ENCODE measurements at places on chromosomes 6 and 20.

GRCh38 chr6:43715056-43715788 is 27.6 kb upstream of the MRPS18A start:
- no peak for DNase-seq

DNA sequence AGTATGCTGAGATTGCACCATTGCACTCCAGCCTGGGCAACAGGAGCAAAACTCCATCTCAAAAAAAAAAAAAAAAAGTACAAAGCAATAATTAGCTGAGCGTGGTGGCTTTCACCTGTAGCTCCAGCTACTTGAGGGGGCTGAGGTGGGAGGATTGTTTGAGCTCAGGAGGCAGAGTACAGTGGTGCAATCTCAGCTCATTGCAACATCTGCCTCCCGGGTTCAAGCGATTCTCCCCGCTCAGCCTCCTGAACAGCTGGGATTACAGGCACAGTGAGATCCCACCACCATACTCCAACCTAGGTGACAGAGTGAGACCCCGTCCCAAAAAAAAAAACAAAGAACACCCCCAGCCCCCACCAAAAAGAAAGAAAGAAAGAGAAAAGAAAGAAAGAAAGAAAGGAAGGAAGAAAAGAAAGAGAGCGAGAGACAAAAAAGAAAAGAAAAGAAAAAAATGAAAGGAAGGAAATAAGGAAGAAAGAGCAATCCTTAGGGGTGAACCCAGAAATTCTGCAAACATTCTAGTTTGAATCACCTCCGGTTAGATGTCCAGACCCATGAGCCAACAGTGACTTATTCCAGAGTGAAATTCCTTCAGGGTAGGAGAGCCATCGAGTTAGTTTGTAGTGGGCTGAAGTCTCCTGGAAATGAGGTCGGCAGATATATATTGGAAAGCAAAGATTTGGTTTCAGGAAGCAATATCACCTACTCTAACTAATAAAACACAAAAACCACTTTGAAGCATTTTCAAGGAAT is 3.2 kb upstream of the RIPOR3 start:
- DNase-seq = no peak

DNA sequence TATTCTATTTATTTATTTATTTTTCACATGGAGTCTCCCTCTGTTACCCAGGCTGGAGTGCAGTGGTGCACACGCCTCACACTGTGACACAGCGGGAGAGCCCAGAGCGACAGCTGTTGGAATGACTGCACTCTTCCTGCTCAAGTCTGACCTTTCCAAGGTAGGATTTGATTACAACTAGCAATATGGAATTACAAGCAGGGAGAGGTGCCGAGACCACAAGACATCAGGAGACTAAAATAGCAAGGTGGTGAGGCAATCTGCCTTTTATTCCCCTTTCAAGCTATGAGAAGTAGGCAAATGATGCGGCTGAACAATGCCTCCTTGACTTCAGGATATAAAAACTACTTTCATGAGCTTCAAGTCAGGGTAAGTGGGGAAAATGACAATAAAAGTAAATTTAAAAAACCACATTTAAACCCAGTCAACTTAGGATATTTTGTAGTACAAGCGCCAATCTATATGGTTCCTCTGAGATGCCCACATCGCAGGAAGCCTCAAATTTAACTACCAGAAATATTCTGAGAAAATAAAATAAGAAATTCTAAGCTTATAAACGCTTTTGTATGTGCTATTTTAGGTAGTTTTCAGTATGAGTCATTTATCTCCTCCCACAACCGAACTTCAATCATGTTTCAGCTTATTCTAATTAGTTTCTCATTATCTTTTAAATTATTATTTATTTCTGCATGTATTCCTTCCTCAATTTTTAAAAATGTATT is 146.9 kb upstream of the SGK1 start:
- DNase-seq = no peak

DNA sequence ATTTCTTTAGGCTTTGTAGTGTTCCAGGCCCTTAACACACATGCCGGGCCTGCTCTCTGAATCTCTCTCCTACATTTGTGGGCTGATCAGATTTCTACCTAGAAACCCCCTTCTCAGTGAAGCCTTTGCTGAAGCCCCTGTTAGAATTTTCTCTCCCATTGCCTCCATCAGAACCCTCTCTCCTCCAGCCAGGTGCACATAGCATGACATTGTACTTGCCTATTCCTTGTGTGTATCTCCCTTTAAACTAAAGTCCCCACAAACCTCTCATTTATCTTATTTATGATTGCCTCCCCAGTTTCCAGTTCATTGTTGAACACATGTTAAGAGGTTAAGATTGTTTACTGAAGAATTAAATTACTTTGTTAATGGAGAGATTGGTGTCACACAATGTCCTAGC is 325.5 kb upstream of the CITED2 start:
- no peak for DNase-seq

- DNase-seq = no peak
Measured at GRCh38 chr6:105485456-105485855, 82.6 kb upstream of the PREP start.

DNA sequence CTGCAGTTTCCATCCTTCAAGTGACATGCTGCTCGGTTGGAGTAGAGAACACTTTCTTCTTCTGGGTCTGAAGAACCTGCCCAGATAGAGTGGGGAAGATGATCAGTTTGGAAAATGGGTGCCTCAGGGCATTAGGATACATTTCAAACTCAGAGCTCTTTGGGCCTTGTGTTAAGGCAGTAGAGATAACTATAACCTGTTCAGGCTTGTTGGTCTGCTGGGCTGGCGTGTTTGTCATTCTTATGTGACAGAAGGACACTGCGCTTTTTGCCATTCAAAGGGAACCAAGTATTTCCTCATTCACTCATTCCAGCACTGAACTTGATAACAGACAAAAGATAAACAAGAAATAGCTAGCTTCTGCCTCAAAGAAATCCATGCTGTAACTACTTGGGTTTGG is 3.8 kb downstream of the TOMM34 start:
- no peak for DNase-seq

DNA sequence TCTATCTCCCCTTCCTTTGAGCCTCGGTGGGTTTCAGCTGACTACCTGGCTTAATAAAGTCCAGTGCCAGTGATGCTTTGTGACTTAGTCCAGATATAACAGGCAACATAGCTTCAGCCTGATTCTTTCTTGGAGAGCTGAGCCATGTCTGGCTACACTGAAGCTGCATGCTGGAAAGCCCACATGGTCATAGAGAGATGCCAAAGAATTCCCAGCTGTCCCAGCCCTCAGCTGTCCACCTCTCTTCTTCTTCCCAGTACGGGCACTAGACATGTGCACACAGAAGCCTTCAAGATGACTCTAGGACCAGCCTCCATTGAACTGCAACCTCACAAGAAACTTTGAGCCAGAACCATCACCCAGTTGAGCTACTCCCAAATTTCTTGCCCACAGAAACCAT is 154.1 kb upstream of the MYLIP start:
- no peak for DNase-seq

GRCh38 chr6:102137859-102138258 is 744.4 kb downstream of the GRIK2 start:
- DNase-seq = no peak

GRCh38 chr20:53883098-53883911 is 187.1 kb downstream of the BCAS1 start:
- DNase-seq = no peak

DNA sequence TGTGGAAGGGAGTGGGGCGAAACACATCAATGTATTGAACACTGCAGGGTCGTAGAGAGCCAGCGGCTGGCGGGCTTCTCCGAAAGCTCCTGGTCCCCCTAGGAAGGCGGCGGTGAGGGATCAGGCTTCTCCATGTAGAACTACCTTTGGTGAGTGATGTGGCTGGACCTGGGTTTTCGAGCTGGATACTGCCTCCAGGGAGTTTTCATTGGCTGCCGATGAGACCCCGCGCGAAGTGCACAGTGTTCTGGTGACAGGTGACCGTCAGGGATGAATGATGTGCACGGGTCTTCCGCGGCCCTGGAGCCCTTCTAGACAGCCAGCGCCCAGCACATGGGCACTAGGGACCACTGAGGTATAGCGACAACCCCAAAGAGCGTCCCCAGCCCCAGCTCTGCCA is 16.4 kb downstream of the ABT1 start:
- DNase-seq = no peak

DNA sequence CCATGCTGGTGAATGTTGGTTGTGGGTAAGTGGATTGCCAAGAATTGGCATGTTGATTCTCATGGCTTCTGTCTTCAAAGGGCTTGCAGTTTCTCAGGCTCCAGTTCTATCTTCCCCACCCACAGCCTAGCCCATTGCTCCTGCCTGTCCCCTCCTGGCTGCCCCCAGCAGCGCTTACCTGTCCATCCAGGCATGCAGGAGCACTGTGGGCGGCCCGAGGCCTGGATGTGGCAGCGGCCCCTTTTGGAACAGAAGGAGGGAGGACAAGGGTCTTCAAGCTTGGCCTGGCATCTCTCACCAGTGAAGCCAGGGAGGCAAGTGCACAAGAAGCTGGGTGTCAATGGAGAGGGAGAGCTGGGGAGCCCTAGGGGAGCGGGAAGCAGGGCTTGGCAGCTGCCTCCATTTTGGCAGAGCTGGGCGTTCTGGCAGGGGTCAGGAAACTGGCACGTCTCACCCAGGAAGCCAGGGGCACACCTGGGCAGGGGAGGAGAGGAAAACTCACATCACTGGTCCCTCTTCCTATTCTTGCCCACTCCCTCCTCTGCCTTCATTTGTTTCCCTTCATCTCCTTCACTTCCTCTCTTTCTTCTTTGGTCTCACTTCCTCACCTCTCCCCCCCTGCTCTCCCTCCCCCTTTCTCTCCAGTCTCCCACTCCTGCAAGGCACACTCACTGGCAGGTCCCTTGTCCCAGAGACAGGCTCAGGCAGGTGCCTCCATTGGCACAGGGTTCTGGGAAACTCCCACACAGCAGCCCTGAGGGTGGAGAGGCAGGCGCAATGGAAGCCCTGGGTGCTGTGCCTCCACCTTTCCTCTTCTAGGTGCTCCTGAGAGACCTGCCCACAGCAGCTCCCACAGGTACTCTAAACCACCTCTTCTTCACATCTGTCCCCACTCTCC is 1.3 kb downstream of the NOTCH4 start:
- DNase-seq = no peak

DNA sequence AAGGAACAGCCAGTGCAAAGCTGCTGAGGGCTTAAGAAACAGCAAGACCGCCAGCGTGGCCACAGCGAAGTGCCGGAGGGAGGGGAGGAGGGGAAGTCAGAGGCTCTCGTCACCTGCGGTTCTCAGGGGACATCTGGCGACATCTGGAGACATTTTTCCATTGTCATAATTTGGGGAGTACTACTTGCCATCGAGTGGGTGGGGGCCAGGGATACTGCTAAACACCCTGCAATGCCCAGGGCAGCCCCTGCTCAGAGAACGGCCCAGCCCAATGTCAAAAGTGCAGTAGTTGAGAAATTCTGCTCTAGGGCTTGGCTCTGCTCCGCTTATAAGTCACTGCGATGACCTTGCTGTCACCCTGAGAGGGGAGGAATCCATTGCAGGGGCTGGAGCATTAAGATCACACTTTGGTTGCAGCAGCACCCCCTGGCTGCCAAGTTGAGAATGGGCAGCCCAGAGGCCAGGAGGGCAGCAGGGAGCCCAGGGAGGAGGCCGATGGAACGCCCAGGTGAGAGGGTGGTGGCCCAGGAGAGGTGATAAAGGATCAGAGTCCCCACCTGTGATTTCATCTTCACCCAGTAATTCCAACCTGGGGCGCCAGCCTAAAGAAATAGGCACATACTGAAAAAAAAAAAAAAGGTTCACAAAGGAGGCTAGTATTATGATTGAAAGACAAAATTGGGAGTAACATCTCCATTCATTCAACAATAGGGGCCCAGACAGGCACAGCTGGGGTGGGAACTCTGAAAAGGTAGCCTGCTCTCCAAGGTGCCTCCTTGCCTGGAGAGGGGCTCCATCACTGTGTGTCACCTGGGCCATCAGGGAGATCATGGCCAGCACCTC is 218.2 kb downstream of the BMP7 start:
- DNase-seq = no peak

DNA sequence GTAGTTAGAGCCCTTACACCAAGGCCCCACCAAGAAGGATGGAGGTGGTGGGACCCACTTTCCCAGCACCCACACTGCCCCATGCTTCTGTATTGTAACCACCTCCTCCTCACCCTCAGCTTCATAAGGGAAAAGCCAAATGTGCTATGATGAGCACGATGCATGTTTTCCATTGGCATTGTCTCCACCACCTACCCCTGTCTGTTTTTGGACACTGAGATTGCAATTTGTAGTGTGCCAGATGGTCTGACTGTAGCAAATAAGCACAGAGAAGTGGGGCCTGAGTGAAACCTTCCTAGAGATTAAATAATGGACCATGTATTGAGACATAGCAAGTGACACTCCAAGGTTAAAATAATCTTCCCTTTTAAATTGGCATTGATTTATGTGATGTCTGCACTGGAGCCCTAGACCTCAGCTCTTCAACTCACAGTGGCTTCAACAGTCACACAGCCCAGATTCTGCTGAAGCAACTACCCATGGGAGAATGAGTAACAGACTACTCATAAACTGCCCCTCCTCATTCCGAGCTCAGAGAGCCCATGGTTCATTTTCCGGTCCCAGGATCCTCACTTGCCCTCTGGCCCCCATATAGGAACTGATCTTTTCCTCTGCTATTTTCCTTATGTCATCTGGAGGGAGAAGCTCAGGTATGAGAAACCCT is 177.9 kb downstream of the COL9A1 start:
- no peak for DNase-seq

DNA sequence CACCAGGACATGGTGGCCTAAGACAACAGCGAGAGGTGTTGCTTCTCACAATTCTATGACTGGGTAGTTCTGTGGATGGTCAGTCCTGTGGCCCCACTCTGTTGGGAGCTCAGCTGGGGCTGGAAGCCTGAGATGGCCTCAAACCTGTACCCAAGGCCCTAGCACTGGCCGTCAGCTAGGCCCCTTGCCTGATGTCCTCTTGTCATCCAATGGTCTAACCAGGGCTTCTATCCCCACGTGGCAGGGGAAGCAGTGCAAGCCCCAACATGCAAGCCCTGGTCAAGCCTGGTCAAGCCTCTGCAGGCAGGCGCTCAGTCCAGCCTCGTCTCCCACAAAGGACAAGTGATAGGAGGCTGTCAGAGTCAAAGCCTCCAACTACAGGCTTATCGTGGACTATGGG is 196.5 kb upstream of the CST7 start:
- no peak for DNase-seq

DNA sequence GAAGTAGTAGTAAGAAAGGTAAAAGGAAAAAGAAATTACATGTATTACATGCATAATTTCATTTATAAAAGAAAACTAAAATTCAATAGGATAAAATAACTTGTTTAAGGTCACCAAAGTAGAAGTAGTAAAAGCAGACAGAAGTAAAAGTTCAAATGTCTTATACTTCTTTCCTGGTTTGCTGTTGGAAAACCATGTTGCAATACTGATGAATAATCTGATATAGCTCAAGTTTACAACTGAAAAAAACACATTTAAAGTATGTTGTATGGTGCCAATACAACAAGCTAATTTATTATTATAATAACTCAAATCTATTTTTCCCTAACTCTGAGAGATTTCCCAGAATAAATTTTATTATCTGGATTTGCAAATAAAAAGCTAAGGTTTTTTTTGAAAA is 78.3 kb downstream of the PHIP start:
- DNase-seq = no peak

- no peak for DNase-seq
Measured at GRCh38 chr6:44457596-44457995, 70.1 kb downstream of the CDC5L start.
